ENCODE measurements at places on chromosomes 3 and 15. TPM values are rescaled to one million over a fixed set of nuclear protein-coding genes. Genes with fewer than 3 reads are reported as not detected.

GRCh38 chr3:185335799-185336198, 27.1 kb upstream of the MAP3K13 start:
- no peak for DNase-seq

TUSC2 gene
- total RNA-seq = 24.7 TPM

DNA sequence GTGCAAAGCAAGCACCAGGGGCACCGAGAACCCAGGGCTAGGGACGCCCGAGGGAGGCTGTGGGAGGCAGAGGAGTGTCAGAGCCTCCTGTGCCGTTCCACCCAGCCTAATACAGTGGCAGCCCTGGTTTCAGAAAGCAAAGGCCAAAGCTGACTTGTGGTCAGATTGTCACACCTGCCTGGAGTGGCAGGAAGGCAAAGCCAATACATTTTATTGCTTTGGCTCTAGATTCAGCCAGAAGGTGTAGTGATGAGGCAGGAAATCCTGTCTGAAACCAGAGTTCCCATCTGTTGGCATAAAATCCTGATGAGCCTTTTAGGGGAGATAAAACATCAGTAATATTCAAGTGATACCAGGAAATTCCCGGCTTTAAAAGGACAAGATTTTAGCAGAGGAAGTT, 168.3 kb downstream of the SLCO3A1 start:
- DNase-seq = no peak

GRCh38 chr3:167030082-167030725, 349.9 kb downstream of the ZBBX start:
- no peak for DNase-seq

GRCh38 chr3:4417449-4417848, 49.6 kb downstream of the SUMF1 start:
- no peak for DNase-seq

DNA sequence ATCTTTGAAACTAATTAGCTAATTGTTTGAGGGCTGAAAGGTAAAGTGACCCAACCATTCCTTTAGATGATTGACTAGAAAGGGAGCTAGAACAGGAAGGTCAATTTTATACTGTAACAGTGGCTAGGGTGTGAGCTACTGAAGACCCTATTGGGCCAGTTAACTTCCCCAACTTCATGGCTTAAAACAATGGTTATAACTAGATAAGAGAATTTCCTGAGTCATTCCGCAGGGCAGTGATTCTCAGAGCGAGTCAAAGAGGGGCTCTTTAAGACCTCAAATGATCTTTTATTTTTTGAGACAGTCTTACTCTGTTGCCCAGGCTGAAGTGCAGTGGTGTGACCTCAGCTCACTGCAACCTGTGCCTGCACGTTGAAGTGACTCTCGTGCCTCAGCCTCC, 33.7 kb upstream of the TTBK2 start:
- no peak for DNase-seq

NR1I2 gene
- 1.2 TPM for total RNA-seq

- DNase-seq = no peak
These were observed 732.2 kb downstream of the NAALADL2 start for GRCh38 chr3:175591375-175591774.

- no peak for DNase-seq
These were observed 34.9 kb downstream of the APH1B start for GRCh38 chr15:63312286-63312685.

TGM5 gene
- 0.91 TPM for total RNA-seq

GRCh38 chr3:152960684-152961083, 125.8 kb downstream of the P2RY1 start:
- no peak for DNase-seq

FOXB1 gene
- total RNA-seq = not detected

GRCh38 chr15:38374556-38374955, 79.4 kb upstream of the FAM98B start:
- DNase-seq = no peak

RTP1 gene
- not detected for total RNA-seq

PARP15 gene
- 3.9 TPM for total RNA-seq

CCDC13 gene
- 1.2 TPM for total RNA-seq

- no peak for DNase-seq
These were observed 159.6 kb downstream of the GREM1 start for GRCh38 chr15:32877252-32878019.
